Bone marrow (tissue), 2 donors: ENCODE measurements at places on chromosomes 1 and 21.

GRCh38 chr1:25642574-25643108, 26.1 kb downstream of the MAN1C1 start:
- DNase-seq: no peak

DNA sequence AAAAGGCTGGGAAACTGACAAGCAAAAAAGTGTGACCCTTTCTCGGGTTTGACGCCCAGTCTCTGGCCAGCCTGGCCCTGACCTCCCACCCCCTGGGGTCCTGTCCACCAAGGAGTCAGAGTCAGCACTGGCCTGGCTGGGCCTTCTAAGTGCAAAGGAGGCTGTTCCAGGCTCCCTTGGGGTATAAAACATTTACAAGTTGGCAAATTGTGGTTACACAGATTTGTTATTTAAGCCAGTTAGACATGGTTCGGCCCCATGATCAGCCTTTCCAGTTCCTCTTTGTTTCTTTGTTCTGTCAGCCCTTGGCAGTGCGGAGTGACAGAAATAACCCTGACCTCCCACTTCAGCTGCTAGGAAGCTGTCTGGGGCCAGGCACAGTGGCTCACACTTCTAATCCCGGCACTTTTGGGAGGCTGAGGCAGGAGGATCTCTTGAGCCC, 161.6 kb upstream of the RAB4A start:
- no peak for DNase-seq

- DNase-seq: no peak
Observed at GRCh38 chr1:104856518-104856917, 1106.8 kb downstream of the AMY1C start.

GRCh38 chr1:218299416-218299815, 14.3 kb downstream of the RRP15 start:
- no peak for DNase-seq

GRCh38 chr1:246750752-246751151, 26.5 kb downstream of the SCCPDH start:
- no peak for DNase-seq

- no peak for DNase-seq
Observed at GRCh38 chr1:72184099-72184701, 98.1 kb downstream of the NEGR1 start.

- DNase-seq: no peak
Observed at GRCh38 chr1:43352881-43353280, 5.9 kb upstream of the CDC20 start.

DNA sequence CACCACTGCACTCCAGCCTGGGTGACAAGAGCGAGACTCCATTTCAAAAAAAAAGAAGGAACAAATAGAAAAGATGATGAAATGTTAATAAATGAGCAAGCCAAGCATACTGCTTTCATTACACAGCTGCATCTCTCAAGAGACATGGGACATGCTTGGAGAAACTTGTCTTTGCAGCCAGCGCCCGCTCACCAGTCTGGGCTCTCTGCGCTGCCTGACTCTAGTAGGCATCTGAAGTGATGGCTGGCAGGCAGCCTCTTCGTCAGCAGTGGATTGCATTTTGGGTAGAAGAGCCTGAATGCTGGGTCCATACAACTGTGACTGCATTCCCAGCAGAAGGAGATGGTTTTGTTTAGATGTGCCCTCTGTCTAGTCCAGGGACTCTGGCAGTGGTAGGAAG, 48.0 kb downstream of the IL6R start:
- DNase-seq: no peak

DNA sequence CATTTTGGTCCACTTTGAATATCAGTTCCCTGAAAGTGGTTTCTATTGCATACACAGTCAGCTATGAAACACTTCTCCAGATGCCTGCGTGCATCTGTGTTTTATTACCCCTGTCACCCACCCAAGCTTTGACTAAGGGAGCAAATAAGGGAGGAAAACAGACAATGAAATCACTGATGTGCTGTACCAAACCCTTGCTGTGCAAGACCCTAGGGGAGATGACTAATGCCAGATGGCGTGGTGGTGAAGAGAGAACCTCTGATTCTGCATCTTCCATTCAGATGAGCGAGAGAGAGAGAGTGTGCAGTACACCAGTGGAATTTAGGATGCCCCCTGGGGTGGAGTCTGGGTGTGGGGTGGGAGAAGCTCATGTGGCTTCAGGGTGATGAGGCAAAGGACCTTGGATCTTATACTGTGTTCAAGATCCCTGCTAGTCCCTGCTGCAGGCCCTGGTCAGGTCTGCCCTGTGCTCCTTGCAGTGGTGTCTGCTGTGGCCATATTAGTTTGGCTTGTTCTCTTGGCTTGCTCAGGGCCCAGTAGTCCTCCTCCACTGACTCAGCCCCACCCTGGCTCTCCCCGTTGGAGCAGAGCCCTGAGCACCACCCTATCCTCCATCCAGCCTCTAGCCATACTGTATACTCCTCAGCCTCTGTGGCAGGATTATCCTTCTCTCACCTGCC, 18.5 kb downstream of the CLCA1 start:
- no peak for DNase-seq

DNA sequence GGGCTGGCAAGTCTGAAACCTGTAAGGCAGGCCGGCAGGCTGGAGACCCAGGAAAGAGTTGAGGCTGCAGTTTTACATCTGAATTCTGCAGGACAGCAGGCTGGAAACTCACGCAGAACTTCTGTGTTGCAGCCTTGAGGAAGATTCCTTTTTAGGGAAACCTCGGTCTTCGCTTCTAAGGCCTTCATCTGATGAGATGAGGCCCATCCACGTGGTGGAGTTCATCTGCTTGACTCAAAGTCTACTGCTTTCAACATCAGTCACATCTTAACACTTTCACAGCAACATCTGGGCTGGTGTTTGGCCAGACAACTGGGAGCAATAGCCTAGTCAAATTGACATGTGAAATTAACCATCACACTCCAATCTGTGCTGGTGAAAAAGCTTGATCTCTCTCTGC, 57.1 kb downstream of the EVA1C start:
- DNase-seq: no peak

- DNase-seq: no peak
Observed at GRCh38 chr1:3478187-3478586, 23.7 kb downstream of the ARHGEF16 start.

DNA sequence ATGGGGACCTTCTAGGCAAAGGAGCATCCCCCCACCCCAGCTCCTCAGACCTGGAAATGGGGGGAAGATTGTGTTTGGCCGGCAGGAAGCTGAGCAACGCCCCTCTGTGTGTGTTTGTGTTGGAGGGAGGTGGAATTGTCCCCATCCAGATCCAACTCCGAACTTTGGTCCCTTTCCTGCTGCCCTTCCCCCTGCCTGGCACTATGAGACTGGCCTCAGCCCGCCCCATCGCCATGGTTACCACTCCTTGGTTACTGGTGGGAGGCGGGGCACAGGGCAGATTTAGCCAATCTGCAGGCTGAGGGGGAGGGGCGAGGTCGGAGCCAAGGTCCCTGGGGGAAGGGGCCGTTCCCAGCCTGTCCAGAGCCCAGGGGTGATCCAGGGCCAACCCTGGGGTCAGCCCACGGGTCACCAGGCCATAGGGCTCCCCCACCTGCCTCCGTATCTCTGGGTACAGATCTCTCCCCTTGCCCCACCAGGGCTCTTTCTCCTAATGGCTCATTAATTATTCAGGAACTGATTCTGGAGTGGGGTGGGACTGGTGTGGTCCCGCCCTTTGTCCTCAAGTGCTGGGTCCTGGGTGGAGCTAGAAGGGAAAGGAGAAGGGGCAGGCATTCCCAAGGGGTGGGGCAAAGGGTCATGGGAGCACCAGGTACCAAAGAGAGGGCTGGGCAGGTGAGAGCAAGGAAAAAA, 15.2 kb downstream of the PTPRF start:
- DNase-seq: no peak

DNA sequence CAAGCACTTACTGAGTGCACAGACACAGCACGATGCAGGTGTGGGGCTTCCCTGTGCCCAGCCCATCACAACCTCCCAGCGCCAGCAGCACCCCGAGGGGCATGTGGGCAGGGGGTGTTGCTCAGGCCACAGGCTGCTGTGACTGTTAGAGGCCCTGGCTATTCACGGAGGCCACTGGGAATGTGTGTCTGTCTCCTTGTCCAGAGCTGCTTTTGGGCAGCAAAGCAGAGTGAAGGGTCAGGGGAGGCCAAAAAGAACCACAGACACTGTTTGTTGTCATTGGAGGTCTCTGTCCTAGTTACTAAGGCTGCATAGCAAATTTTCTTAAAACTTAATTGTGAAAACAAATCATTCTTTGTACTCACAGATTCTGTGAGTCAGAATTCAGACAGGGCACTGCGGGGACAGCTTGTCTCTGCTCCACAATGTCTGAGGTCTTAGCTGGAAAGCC, 49.6 kb downstream of the TNFRSF8 start:
- DNase-seq: no peak

DNA sequence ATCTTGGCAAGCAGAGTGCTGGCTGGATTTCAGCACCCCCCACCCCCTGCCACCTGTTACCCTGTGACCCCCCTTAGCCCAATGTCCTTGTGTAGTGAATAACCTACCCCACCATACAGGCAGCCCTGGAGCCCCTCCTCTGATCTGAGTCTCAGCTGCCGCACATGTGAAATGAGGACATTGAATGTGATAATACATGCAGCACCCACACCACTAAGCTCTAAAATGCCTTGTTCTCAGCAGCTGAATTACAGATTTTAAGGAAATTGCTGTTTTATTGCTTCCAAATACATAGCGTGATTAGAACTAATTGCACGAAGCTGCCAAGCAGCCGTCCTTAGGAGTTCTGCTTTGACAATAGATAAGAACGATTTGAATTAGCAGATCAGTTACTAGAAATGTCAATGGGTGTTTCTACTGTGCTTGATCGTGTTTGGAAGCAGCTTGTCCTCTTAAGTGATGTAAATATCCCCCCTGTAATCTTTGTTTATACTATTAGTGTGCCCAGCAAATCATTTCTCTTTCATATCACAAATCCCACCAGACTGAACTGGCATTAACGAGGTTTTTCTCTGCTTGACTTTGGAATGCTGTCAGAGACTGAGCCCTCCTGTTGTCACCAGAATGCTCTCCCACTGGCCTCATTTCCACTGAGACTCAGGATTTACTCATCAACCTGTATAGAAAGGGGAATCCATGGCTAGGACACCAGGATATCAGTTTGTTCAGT, 4.9 kb downstream of the SLAMF8 start:
- no peak for DNase-seq
